ENCODE measurements at places on chromosomes 7 and 10.

- no peak for DNase-seq
These were observed 982.8 kb upstream of the SORCS1 start for GRCh38 chr10:108147346-108147745.

GRCh38 chr10:4352414-4352961 is 473.5 kb upstream of the AKR1E2 start:
- no peak for DNase-seq

GRCh38 chr10:116281775-116282174 is 8.8 kb upstream of the GFRA1 start:
- DNase-seq: no peak

DNA sequence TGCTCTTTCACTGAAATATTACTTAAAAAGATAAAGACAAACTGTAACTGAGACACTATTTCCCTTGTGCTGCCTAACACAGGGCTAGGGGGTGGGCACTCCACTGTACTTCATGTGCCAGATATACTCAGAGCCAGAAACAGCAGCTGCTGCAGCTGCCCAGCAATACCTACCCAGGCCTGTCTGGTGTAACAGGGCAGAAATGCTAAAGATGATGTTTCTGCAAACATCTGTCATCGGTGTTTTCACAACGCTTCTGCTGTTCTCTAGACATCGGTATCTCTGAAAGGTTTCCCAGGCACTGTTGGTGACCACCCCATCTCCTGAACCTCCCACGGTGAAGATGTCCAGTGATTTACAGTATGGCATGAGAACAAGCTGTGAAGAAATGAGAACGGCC is 42.7 kb downstream of the LAMB1 start:
- DNase-seq: no peak

- no peak for DNase-seq
These were observed 49.8 kb downstream of the FHIP2A start for GRCh38 chr10:114871379-114871778.

GRCh38 chr7:15257689-15258088 is 304.1 kb downstream of the AGMO start:
- DNase-seq: no peak

- DNase-seq: no peak
These were observed 73.2 kb downstream of the LMBR1 start for GRCh38 chr7:156819733-156820295.

DNA sequence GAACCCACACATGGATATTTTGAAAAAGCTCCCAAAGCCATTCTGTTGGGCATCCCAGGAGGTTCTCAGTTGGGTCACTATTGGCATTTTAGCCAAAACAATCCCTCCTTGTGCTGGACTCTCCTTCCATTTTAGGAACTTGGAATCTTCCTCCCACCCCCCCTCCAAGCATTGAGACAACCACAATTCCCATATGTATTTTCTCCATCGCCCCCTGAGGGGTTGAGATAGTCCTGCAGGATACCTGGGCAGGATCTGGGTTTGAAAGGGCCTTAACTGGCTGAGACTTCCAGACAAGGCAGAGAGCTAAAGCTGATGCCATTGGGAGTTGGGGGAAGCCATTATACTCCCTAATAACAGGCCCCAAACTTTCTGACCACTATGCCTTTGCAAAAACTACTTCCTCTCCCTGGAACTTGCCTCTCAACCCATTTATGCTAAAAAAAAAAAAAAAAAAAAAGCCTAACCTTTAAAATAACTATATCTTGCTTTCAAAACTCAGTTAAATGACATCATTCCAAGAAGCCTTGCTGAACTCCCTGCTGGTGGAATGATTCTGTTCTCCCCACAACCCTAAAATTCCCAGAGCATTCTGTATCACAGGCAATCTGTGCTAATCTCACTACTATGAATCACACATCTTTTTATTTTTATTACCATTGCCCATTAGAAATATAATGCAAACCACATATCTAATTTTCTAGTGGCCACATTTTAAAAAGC is 77.5 kb upstream of the PDE1C start:
- DNase-seq: no peak

DNA sequence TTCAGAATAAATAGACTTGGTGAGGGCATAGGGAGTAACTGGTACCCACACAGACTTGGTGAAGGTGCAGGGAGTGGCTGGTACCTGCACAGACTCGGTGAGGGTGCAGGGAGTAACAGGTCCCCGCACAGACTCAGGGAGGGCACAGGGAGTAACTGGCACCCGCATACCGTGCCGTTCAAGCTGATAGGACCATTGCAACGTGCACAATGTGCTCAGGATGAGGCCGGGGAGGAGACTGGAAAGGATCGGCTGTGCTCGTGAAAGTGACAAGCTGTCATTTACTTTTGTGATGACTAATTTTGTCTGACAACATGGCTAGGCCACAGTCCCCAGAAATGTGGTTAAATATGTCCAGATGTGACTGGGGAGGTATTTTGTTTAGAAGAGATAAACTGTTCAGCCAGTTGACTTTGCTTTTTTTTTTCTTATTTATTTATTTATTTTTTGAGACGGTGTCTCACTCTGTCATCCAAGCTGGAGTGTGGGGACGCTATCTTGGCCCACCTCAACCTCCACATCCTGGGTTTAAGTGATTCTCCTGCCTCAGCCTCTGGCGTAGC is 76.2 kb upstream of the NMT2 start:
- no peak for DNase-seq

DNA sequence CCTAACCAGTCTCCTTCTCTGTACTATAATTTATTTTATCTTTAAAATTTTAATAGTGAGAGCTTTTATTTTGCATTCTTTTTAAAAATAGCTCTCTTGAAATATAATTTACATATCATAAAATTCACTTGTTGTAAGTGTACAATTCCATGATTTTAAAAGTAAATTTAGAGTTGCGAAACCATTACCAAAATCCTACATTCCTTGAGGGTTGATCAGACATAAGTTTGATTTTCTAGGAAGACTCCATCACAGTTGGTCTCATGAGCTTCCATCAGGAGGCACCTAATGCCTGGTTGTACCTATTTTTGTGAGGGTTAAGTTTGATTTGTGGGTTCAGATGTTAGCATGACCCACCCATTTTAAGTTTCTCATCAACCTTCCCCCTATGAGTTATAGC is 108.1 kb downstream of the BMPER start:
- DNase-seq: no peak

DNA sequence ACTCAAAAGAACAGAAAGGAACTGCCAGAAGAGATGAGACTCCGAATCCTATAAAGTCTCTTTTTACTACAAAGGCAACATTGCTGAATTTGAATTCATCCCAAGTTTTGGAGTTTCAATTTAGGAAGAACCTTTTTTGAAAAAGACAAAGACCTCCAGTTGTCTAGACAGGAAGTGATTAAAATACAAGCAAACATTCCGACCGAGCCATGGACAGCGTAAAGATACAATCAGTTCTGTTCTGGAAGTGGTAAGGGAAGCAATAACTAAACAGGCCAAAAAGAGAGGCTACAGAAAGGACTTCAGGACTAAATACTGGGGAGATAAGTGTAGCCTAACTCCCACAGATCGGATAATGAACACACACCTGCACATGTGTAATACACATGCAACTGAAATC is 101.0 kb downstream of the SMURF1 start:
- DNase-seq: no peak

DNA sequence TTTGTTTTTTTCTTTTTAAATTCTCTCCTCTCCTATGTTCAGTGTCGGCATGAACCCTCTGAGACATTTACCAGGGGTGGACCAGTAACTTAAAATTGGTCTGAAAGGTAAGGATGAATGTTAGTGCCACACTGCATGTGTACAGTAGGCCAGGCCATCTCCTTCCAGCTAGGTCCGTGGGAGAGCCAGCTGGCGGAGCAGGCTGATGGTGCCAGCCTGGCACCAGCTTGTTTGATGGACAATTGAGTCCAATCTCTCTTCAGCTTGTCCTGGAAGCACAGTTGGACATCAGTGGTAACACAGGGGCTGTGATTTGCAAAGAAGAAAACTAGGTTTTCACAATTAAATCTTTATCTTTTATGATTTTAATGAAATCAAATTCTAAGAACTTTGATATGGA is 136.5 kb downstream of the CNNM2 start:
- DNase-seq: no peak

DNA sequence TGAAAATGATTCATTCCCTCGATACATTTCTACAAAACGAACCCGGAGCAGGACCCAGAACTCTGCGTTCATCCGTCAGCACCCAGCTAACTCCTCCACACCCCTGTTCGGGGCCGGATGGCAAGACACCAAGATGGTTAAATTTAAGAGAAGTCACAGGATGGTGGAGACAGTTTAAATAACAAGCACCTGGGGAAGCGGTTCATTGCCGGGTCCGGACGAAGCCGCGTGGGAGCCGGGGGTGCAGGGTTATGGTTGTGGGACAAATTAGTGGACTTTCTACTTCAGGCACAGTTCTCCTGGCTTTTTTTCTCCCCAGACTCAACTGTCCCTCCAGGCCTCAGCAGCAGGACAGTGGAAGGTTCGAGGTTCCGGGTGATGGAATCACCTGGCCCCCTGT is 45.4 kb downstream of the ASB13 start:
- DNase-seq: no peak

- DNase-seq: no peak
These were observed 88.8 kb upstream of the TMEM26 start for GRCh38 chr10:61541960-61542359.

All from stimulated activated CD8-positive, alpha-beta memory T cell treated with anti-CD3 and anti-CD28 coated beads, Interleukin-7, amount 100 ng/mL, for 1 hour (primary cell).